Omental fat pad (tissue), 4 donors: ENCODE measurements at places on chromosomes 7 and 10.

DNA sequence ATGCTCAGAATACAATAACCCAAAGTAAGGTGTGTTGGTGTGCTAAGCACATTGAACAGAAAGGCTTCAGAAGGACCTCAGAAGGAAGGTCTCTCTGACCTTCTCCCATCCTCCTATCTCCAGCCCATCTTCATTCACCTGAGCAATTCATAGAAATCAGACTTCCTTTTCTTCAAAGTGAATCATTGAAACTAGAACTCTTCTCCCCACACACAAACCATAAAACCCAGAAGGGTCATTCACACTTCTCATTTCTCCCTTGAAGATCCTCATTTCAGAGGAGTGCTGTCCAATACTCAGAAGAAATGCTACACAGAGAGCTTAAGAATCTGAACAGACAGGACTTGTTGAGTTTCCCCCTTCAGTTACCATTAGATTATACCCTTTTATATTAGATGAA lies 89.5 kb downstream of the VWDE start:
- no peak for DNase-seq

DNA sequence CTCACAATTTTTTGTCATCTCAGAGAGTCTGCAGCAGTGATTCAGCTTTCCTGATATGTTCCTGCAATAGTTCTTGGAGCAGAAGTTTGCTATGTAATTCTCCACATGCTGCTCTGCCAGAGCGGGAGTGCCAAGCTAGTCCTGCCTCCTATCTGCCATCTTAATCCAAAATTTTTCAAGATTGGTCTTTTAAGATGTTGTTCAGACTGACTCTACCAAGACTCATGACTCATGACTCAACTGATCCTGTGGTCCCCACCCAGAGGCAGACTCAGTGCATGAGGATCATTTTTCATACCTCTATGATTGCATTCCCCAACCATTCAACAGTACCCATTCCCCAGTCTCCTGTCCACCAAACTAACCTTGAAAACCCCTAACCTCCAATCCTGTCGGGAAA lies 470.8 kb downstream of the INHBA start:
- DNase-seq = no peak

- no peak for DNase-seq
Observed at GRCh38 chr10:3699916-3700315, 85.1 kb downstream of the KLF6 start.

- no peak for DNase-seq
Observed at GRCh38 chr10:25026463-25026862, 10.1 kb downstream of the THNSL1 start.

GRCh38 chr7:157890921-157891401 lies 554.2 kb downstream of the DNAJB6 start:
- no peak for DNase-seq

GRCh38 chr10:72612203-72612826 lies 13.6 kb downstream of the MICU1 start:
- no peak for DNase-seq

DNA sequence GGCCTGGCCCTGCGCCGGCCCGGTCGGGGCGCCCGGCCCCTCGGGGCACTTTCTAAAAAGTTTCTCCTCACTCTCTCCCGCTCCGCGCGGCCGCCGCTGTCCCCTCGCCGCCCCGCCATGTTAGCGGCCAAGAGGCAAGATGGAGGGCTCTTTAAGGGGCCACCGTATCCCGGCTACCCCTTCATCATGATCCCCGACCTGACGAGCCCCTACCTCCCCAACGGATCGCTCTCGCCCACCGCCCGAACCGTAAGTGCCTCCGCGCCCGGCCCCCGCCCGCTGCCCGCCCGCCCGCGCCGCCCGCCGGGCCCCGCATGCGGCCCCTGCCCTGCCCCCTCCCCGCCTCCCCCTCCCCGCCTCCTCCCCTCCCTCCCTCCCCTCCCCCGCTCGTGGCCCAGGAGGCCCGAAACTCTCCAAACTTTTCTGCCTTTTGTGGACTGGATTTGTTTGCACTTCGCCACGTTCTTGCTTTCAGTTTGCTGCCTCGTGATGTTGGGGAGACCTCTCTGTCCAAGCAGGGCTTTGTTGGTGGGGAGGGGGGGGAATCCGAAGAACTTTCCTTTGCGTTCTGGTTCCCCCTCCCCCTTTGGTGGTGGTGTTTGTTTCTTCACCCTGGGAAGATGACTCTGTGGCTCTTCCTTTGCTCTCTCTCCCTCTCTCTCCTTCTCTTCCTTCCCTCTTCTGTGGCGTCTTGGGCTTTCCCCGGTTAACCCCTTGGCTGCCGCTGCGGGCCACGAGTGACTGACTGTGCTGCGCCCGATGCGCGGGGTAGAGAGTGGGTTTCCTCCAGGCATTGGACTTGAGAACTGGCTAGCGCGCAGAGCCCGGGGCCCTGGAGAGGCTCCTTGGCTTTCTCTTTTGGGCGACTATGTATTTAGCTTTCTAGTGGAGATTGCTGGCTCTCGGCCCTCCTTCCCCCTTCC lies 1.6 kb downstream of the TCF7L2 start:
- peak; percentile 60 for DNase-seq

GRCh38 chr10:132297526-132297925 lies 10.2 kb downstream of the STK32C start:
- no peak for DNase-seq

DNA sequence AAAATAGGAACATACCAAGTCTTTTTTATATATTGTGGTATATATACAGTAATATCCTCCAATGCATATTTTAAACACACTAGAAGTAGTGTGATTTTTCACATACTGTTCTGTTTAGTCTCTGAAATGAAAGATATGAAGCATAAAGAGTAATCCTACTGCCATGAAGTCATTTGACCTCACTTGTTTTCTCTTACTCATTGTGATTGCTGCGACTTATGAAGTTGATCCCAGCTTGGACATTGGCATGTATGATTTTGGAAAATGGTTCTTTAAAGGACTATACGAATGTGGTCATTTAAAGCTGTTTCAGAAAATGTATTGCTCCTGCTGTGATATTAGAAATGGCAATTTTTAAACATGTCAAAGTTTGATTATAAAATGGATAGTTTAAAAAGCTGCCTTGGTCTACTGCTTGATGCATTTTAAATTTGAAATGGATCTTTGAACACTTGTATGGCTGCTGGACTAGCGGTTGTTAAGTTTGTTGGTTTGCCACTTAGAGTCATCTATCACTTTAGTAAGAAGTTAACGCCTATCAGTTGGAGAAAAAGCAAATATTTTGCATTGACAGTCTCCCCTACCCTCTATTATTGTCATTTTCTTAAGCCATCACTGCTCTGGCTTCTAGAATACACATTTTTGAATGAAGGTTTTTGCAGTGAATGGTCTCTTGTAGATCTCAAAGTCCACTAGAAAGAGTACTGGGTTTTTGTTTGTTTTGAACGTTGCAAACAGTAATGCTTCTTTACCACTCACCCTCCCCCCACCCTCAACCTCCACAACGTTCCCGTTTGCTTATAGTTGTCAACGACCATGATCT lies 881 bp upstream of the PCGF5 start:
- DNase-seq = no peak

- no peak for DNase-seq
Observed at GRCh38 chr7:97179454-97180104, 62.1 kb downstream of the SDHAF3 start.

GRCh38 chr10:112209684-112210131 lies 26.1 kb upstream of the GPAM start:
- no peak for DNase-seq

GRCh38 chr10:91567815-91568214 lies 65.1 kb downstream of the PPP1R3C start:
- DNase-seq = no peak

GRCh38 chr7:127535546-127536393 lies 49.6 kb downstream of the GCC1 start:
- no peak for DNase-seq

DNA sequence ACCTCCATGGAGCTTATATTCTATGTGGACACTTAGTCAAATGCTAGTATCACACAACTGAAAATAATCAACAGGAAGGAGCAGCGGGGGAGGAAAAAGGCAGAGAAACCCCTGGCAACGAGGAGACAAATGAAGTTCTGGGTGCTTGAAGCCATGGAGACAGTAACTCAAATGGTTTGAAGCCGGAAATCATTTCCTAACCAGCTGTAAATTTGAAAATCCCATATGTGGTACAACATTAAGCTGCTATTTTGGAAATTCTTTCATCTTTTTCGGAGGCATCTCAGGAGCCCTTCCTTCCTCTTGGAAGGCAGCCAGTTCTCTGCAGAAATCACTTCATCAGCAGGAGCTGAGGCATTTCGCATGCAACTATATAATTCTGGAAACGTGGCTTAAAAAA lies 91.4 kb downstream of the PPP1R3C start:
- no peak for DNase-seq

- DNase-seq = no peak
Observed at GRCh38 chr7:375901-376305, 85.9 kb downstream of the FOXL3 start.

DNA sequence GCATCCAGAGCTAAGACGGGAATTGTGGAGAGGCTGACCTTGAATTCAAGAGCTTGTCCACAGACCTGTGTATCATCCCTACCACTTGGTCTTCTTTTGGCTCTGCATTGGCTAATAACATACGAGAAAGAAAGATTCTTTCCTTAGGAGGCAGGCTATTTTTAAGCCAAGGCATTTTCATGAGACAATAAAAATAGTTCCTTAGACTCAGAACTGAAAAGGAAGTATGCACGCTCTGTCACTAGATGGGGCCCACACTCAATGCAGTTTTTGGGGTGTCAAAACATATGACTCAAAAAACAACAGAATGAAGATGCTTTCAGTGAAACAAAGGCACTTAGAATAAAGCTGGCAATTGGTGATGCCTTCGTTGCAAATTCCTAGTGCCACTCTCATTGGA lies 265.9 kb upstream of the DGKB start:
- no peak for DNase-seq

GRCh38 chr7:70406186-70406949 lies 725.6 kb upstream of the GALNT17 start:
- DNase-seq = no peak

DNA sequence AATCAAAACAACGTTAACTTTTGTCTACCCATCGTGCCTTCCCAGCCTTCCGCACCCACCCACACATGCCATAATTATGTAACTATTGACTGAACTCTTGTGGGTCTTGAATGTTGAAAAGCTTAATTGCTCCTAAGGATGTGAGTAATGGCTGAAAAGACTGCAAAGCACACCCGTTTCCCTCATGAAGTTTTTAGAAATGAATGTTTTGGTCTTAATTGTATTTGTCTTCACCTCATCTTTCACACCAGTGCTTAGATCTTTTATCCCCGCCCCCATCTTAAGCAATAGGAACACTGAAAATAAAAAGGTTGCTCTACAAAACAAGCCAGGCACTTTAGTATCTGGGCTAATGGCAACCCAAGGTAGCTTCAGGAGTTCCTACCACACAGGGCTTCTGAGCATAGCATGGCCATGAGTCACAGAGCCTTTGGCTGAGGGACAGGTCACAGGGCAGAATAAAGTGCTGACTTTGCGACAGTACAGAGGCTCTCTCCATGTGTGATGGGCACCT lies 690.5 kb downstream of the PARD3 start:
- no peak for DNase-seq

- DNase-seq = no peak
Observed at GRCh38 chr7:149886018-149886415, 12.2 kb downstream of the ATP6V0E2 start.

DNA sequence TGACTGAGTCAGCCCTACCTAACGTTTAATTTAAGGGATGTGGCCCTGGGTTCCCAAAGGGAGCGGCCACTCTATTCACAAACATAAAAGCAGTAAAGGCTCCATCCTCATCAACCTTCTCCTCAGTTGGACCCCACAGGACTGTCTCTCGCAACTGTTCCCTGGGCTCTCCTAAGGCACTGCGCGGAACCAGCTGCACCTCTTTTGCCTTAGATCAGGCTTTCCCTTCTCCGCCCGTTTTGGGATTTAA lies 689 bp upstream of the GTPBP4 start:
- no peak for DNase-seq
